ENCODE measurements at places on chromosomes 7 and 10.
A peak's percentile ranks its signal among the peaks of the same experiment; 100 is the strongest.

DNA sequence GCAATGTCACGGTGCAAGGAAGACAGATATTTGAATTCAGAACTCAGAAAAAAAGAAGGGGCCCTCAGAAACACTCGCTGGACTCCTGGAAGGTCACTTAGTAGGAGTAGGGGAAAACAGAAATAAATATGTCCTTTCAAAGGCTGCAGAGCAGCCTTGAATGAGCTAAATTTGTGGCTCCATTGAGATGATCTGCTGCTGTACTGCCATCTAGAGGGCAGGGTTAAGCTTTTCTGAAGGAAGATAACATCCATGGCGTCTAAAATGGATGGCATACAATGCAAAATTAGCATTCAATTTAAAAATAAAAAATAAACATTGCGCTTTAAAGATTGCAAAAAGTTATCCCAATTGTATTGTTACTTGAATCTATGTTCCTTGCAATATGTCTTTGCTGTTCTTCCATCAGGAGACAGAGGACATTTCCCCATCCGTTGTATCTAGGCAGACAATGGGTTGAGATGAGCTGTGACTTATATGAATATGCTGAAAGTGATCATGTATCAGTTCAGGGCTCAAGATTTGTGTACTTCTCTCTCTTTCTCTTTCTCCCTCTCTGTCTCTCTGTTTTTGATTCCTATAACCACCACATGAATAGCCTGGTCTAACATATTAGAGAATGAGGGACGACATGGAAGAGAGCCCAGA lies 642.2 kb downstream of the SH2D4B start:
- peak; percentile 15 for DNase-seq

- DNase-seq, result no peak
These were observed 21.7 kb downstream of the RAB18 start for GRCh38 chr10:27525819-27526218.

GRCh38 chr10:111281516-111281915 lies 204.7 kb downstream of the ADRA2A start:
- DNase-seq, result peak; percentile 26

DNA sequence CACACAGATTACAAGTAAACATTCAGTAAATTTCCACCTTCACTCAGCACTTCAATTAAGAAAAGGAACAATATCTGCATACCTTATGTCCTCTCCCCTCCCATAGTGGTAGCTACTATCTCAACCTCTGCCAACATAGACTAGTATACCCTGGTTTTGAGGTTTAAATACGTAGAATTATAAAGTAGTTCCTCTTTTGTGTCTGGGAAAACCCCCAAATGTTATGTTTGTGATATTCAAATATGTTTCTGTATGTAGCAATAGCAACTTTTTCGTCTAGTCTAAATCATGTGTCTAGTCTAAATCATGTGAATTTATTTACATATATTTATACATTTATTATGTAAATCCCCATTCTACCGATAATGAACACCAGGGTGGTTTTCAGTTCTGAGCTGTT lies 13.2 kb upstream of the CAMK2B start:
- DNase-seq, result no peak

GRCh38 chr7:137160236-137160635 lies 183.3 kb downstream of the PTN start:
- DNase-seq, result no peak

- DNase-seq, result peak; percentile 35
These were observed 105.4 kb upstream of the FAM133B start for GRCh38 chr7:92695308-92696261.

DNA sequence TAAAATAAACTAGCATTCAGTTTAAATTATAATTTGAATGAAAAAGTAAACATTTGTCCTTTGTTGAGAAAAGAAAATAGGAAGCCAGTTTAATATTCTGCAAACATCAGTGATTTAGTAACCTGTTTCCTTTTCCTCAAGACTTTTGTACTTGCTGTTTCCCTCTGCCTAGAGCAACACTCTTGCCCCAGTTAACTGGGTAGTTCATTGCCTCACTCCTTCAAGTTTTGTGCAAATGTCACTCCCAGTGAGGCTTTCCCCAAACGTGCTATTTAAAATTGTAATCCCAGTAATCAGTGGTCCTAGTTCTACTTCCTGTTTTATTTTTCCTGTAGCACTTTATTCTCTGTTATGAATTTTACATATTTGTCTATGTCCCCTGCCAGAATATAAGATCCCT lies 23.8 kb downstream of the DLD start:
- DNase-seq, result no peak

DNA sequence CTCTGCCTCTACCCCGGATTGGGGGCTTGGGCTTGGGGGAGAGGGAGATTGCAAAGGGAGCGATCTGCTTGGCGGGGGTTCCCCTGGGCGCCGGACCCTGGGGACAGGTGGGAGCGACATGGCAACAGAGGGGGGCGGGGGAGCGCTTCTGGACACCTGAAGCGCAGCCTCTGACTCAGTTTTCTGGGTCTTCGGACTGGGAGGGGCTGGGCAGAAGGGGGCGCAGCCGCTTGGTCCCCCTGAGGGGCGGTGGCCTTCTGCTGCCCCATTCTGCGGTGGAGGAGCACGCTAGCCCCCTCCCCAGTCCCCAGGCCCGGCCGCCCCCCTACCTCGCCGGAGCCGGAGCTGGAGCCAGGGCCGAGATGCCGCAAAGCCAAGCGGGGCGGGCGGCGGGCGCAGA lies 380 bp downstream of the NAT16 start:
- peak; percentile 82 for DNase-seq

DNA sequence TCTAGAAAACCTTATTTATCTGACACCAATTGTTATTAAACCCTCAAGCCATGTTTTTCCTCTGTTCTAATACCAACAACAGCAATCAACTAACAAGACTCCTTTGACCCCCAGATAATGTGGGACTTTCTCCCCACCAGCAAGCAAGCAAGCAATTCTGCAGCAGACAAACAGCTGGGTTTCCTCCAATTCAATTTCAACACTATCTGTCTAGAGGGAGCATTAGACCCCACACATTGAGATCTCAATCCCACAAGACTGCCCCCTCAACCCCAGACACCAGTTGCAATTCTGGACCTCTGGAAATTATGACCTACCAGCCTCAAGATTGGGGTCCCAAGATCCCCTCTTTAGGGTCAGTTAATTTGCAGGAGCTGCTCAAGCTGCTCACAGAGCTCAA lies 89.4 kb upstream of the TMEM26 start:
- DNase-seq, result no peak

DNA sequence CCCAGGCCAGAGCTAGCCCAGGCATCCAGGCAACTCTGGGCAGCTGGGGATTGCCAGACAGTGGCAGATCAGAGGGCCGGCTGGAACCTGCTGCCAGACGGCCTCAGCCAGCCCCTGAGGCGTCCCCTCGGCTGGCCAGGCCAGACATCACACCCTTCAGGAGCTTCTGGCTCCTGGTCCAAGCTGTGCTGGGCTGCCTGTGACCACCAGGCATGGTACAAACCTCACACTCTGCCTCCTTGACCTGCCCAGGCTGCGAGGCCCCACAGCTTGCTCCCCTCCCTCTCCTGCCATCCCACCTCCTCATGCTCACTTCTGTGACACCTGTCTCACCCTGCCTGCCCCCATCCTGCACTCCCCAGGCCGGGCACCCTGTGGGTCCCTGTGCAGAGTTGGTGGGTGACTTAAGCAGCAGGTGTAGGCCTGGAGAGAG lies 5.7 kb downstream of the DEPP1 start:
- DNase-seq, result peak; percentile 21

DNA sequence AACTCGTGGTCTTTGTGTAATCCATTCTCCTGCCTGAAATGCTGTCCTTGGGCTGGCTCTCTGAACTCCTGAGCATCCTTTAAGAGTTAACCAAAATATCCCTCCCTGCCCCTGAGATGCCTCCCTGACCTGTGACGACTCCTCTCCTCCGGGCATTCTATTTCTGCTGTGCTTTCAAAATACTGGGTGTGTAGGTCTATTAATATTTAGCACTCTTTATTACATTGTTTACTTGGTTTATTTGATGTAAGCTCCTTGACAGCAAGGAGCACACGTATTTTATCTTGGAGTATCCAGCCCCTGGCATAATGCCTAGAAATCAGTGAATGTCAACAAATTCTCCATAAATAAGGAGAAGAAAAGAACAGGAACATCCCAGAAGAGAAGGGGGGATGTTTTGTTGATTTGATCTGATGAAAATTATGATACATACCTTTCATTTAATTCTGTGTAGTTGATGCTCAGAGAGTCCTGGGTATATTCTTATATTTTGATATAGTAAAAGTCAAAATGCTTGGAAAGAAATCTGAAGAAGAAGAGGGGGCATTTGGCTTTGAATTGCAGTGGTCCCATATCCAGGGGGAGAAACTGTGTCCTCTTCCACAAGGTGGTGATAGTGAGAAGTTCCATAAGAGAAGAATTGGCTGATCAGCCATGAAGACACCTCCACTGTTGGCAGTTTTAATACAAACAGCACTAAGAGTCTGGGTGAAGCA lies 107.7 kb upstream of the MPP7 start:
- DNase-seq, result peak; percentile 44

GRCh38 chr7:1738511-1738910 lies 68.4 kb downstream of the ELFN1 start:
- DNase-seq, result no peak

DNA sequence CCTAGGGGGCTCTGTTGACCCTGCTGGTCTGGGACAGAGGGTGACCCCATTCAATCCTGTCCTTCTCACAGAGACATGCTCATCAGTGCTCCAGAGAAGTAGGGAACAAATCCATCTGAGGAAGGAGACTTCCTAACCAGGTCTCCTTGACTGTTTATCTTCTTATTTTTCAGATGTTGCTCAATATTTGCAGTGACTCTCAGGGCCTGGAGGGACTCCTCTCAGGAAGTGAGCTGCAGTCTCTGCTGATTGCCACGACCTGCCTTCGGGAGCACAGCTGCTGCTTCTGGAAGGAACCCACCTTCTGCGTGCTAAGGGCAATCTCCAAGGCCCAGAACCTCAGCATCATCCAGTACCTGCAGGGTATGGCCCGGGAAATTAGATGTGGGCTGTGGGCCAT lies 41.0 kb downstream of the WDFY4 start:
- no peak for DNase-seq

DNA sequence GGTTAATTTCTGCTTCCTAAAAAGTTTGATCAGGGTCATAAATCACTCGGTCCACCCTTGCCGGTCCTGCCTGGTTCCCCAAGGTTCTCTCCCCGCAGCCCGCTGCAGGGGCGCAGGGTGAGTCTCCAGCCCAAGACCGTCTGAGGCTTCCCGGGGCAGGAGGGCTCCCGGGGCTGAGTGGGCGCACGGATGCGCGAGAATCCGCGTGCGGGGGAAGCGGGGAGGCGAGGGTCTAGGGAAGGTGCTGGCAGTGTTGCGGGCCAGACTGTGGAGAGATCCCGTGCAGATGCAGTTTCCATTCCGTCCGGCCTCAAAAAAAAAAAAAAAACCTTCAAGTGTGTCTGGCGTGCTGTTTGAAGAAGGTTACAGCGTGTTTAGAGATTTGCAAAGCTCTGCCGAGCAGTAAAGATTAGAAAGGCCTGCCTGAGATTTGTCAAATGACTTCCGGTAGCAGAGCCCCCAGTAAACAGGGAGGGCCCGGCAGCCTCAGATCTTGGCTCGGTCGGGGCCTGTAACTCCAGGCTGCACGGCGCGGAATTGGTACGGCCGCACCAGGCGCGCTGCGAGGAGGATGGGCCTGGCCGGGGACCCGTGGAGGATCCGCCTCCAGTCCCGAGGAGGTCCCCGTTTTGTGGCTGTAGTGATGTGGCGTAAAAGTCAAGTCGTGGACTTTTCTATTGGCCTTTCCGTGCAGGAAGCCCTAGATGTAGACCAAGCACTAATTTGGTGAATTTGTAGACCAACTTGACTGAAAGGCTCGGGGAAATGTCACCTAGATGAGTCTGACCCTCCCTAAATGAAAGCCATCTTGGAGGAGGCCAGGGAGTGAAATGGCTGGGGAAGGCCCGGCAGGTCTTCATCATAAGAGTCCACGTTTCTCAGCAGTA lies 293.2 kb upstream of the NFE2L3 start:
- peak; percentile 73 for DNase-seq

GRCh38 chr7:108280136-108280535 lies 150.0 kb upstream of the LAMB4 start:
- DNase-seq, result no peak

GRCh38 chr7:104816537-104816936 lies 197.5 kb upstream of the KMT2E start:
- DNase-seq, result no peak

- no peak for DNase-seq
These were observed 497.2 kb downstream of the PLXNA4 start for GRCh38 chr7:132078891-132079735.

DNA sequence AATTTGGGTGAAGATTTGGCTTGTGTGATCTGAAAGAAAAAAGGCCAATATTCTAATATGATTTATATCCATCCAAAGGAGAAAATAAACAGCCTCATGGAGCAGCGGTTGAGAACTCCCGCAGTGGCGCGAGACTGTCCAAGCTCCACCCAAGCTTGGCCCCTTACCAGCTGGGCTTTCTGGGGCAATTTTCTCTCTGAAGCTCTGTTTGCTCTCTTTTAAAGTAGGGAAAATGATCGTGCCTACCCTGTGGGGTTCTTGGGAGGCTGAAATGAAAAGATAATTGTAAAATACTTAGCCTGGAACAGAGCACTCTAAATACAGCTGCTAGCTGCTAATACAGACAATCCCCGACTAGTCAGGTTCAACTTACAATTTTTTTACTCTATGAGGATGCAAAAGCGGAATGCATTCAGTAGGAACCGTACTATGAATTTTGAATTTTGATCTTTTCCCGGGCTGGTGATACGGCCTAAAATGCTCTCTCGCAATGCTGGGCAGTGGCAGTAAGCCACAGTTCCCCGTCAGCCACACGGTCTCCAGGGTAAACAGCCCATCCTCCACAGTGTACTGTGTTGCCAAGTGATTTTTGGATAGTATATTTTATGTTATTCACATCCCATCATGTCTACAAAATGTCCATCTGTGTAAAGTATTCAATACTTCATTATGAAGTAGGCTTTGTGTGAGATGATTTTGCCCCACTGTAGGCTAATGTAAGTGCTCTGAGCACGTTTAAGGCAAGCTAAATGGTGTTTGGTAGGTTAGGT lies 137.7 kb downstream of the CHN2 start:
- no peak for DNase-seq

GRCh38 chr7:1706721-1707613 lies 36.9 kb downstream of the ELFN1 start:
- DNase-seq, result peak; percentile 61

- peak; percentile 54 for DNase-seq
These were observed 12.5 kb upstream of the DDIT4 start for GRCh38 chr10:72260976-72261783.

GRCh38 chr7:44131173-44132029 lies 8.1 kb upstream of the POLD2 start:
- peak; percentile 76 for DNase-seq

GRCh38 chr10:117933036-117933435 lies 113.7 kb downstream of the RAB11FIP2 start:
- DNase-seq, result no peak

- DNase-seq, result no peak
These were observed 34.3 kb downstream of the SGPL1 start for GRCh38 chr10:70850097-70850496.

GRCh38 chr7:55387062-55387965 lies 22.2 kb downstream of the LANCL2 start:
- DNase-seq, result no peak

GRCh38 chr10:30027057-30028005 lies 32.1 kb downstream of the JCAD start:
- peak; percentile 80 for DNase-seq

DNA sequence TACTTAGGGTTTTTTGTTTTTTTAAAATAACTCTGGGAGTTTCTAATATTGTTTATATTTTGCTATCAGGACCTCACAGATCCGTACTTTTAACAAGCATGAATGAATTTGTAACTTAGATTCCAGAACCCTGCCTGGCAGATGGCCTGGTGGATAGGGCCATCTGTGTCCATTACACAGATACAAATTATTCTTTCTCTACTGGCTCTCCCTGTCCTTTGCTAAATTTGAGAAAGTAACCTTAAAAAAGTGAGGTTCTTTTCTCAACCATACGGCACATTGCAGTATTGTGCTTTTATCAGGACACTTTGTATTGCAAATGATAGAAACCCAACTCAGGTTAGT lies 26.6 kb downstream of the LCOR start:
- no peak for DNase-seq
